ENCODE measurements at places on chromosomes 2 and 18.

GRCh38 chr2:240437551-240437860 lies 2.0 kb downstream of the GPC1 start:
- DNase-seq, result no peak

DNA sequence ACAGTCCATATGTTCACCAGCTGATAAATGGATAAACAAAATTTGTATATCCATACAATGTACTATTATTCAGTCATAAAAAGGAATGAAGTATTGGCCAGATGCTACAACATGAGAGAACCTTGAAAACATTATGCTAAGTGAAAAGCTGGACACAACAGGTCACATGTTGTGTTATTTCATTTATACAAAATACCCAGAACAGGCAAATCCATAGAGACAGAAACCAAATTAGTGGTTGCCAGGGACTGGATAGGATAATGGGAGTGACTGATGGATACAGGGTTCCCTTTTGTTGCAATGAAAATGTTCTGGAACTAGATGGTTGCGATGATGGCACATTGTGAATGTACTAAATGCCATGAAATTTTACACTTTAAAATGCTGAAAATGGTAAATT lies 10.2 kb upstream of the PCARE start:
- DNase-seq, result no peak

GRCh38 chr18:23902396-23902795 lies 112.2 kb upstream of the TTC39C start:
- DNase-seq, result no peak

DNA sequence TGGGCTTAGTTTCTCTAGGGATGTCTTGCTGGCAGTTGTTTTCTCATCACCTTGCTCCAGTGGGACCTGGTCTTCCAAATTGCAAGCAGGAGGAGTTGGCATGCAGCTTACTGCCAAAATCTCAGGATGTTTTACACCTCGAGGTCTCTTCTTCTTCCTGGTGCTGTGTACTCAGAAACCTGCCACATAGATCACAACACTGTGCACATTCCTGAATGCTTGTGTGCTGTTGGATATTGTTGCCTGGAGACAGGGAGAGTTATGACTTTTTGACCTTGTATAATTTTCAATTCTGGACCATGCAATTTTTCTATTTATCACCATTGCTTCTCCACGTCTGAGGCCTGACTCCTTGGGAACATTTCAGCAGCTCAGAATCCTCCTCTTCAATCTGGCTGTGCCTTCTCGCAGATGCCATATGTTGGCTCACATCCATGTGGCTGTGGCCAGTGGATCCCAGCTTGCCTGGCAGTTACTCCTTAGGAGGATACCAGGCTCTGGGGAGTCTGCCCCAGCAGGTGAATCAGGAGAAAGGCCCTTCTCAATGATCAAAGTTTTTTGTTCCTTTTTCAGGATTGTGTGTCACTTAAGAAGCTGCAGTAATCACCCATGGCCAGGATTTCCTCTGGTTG lies 489.3 kb downstream of the TSN start:
- peak; percentile 57 for DNase-seq

DNA sequence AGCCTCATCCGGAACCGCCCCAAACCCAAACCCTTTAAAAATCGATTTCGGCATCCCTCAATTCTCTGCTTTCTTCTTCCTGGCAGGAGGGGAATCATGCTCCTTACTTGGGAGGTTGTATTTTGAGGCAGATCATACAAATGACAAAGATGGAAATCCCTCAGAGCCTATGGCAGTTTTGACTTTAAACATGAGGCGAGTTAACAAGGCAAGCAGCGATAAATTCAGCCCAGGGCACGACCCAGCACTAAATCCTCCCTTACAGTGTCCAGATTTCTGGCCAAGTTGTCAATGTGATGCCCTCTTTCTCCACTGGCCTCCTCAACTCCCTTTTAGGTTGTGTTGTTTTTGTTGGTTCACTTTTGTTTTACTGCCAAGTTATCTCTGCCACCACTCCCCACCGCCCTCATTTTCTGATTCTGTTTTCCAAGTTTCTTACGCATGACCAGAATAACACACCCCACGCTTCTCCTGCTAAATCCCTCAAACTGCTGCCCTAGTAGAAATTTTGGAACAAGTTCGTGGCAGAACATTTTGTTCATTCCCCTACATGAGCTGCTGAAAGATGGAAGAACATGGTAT lies 68.3 kb downstream of the CTAGE1 start:
- no peak for DNase-seq

GRCh38 chr2:47174733-47175361 lies 19.7 kb upstream of the STPG4 start:
- DNase-seq, result peak; percentile 57

- DNase-seq, result no peak
These were observed 70.6 kb downstream of the ALK start for GRCh38 chr2:29850794-29851193.

- no peak for DNase-seq
These were observed 78.6 kb downstream of the HAUS1 start for GRCh38 chr18:46182633-46183358.

DNA sequence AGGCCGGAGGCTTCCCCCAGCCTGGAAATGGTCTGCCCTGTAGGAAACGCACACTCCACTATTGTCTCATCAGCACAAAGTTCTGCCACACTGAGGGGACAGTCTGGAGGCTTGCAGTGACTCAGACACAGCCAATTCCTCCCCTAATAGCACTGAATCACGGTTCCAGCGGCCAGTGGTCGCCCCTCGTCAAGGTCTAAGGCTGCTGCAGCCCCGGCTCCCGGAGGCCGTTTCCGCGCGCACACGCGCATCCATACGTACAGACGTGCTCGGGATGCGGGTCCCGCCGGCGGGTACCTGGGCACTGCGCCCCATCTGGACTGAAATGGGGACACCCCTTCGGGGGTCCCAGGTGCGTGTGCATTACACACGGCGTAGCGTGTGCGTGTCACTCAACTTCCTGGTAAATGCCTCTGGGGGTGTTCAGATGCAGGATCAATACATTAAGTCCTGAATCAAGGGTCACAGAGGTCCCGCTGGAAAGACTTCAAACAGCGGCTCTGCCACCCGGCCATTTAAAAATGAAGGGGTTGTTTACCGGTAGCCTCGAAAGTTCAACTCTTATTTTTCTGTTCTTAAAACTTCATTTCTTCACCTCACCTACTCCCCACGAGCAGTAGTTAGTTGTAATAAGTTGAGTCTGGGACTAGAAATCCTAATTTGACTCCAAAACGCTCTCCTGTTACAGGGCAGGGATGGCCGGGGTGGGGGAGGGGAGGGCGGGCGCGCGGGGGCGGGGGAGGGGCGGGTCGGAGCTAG lies 572 bp upstream of the ZNF516 start:
- no peak for DNase-seq

- no peak for DNase-seq
These were observed 62.4 kb upstream of the EHBP1 start for GRCh38 chr2:62643100-62643471.

DNA sequence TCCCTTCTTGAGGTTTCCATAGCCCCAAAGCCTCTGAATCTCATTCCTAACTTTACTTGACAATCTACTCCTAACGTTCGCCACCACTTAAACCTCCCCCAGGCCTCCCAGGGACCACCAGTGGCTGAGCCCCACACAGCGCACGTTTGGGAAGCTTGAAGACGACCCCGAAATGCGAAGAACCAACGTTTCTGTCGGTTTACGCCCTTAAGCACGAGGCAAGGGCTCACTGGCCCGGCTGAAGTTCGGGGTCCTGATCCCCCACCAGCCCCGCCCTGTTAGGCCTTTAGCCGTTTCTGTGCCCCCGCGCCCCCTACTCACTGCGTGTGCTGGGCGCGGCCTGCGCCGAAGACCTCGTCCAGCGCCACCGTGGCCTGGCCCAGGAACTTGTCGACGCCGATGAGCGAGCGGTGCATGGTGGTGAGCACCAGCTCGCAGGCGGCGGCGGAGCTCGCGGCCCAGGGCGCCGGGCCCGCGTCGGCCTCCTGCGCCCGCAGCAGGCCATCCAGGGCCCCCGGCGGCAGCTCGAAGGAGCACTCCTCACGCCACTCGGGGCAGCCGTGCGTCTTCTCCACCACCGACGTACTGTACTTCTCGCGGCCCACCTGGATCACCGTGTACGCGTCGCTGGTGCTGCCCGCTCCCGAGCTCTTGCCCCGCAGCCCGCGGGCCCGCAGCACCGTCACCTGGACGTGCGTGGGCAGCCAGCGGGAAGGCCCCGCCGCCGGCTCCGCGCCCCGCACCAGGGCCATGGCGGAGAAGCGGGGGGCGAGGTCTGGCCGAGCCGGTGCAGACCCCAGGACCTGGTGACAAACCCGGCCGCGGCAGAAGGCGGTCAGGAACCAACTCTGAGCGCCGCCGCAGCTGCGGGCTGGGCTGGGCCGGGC lies 479 bp downstream of the RAB11FIP5 start:
- no peak for DNase-seq

Measured in cerebellar cortex (tissue), 1 donor.